ENCODE measurements at places on chromosomes 3 and 15.

- DNase-seq, result no peak
Observed at GRCh38 chr3:158896729-158897128, 94.9 kb downstream of the MFSD1 start.

DNA sequence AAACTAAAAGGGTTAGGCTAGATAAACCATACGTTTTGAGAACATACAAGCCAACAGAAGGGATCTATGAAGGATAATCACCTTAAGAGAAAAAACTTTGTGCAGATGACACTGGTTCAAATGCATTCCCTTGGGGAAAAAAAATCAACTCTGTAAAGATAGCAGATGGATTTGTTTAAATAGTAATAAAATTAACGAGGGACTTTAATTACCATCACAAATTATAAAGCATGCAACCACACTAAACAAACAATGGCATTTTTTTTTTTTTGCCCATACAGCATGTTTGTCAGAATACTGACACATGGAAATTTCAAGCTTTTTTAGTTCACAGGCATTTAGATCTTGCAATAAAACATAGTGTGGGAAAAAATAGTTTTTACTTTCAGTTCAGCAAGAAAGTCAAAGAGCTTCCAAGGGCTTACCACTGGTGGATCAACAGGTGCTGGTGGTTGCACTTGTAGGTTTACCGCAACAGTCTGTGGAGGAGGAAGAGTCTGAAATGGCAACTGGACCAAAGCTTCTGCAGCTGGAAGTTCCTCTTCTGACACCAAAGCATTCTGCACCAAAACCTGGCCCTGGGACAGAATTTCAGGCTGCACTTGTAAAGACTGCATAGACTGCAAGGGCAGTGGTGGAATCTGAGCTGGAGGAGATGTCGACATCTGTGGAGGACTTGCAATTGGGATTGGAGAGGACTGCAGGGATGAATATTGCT is 53.1 kb downstream of the PHC3 start:
- DNase-seq, result no peak

GRCh38 chr3:175857666-175858270 is 998.6 kb downstream of the NAALADL2 start:
- no peak for DNase-seq

- DNase-seq, result peak; percentile 77
Observed at GRCh38 chr15:75202251-75203016, 752 bp downstream of the C15orf39 start.

- DNase-seq, result no peak
Observed at GRCh38 chr15:75140080-75140879, 61.4 kb upstream of the C15orf39 start.

DNA sequence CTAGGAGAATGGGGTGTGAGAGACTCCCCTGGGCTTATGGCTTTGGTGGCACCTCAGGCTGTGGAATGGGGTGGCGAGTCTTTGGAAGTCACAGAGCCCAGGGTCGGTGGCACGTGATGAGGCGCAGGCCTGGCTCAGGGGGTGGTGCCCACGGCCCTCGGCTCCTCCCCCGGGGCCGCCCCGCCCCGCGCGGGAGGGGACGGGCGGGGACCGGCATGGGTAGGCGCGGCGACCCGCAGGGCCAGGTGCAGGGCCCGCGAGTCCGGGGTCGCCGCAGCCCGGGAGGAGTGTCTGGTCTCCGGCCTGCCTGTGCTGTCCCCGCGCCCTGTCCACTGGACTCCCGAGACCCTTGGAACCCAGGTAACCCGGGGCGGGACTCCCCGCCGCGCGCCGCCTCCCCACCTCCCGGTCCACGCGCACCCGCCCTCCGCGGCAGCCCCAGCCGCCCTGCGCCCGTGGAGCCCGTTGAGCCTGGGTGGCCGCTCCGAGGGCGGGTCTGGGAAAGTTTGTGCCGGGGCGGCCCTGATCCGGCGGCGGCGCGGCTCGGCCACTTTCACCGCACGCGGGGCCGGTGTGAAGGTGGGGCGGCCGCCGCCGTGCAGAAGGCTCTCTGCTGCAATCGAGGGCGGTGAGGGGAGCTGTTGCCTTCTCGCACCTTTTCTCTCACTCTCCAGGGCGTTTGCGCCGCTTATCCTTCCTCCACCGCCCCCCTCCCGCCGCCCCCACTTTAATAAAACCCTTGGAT is at the start of gene PAQR5:
Gene PAQR5 (plus strand): TSS at position 216 of the 745 bp plus-strand sequence. CDS start 61,169 bp downstream, outside the sequence.
- DNase-seq, result no peak

DNA sequence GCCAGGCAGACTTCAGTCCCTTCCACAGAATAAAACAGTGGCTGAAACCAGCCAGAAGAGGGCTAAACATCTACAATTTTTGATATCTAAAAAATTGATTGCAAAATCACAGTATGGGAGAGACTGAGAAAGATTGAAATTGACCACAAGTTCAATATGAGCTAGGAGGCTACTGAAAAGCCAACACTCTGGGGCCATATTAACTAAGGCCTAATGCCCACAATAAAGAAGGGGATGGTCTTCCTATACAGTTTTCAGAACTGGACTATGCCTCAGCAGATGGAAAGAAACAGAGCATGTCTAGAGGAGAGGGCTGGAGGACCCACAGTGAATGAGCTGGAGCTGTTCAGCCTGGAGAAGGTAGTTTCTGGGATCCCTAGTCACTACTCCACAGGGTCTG is 53.2 kb downstream of the WNT7A start:
- DNase-seq, result no peak

DNA sequence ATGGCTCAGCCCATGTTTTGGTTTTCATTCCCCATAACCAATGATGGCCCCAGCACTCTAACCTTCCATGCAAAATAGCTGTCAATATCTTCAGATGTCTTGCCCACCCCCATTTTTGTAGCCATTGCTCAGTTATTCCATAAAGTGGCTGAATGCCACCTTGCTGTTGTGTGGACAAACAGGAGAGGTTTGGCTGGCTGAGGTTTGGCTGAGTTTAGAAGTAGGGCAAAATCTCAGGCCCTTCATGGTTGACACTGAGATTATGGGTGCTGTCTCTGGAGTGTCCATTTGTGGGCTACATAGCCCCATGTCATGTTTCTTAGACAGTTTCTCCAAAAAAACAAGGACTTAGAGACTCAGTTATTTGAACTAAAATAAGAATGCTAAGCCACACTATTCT is 96.9 kb downstream of the TCF12 start:
- DNase-seq, result no peak

- no peak for DNase-seq
Observed at GRCh38 chr15:45376300-45376928, 1.9 kb downstream of the GATM start.

DNA sequence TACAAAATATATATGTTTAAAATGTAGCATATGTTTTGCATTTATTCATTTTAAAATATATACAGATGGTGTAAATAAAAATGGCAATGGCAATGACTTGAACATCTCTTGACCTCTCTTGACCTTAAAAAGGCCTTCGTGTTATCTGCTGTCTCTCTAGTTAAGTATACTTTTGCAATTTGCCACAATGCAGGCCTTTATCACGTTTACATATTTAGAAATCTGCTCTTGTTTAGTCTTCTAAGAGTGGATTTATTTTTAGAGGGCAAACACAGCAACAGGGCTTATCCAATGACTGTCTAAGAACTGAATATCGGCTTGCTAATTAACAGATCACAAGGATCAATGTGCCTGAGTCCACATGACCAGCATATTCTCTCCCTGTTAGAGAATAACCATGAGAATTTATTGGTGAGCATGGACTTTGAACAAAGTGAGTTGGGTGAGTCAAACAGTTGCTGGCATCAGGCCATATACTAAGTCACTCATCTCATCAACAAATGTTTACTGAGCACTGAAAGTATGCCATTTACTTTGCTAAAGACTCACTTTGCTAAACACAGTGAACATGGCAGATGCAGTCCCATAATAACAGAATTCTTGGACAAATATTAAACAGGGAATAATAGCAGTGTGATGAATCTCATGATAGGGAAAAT is 48.2 kb downstream of the MDFIC2 start:
- no peak for DNase-seq

GRCh38 chr3:126937533-126937932 is 45.4 kb upstream of the PLXNA1 start:
- DNase-seq, result no peak

GRCh38 chr15:101625184-101625583 is 27.0 kb downstream of the TM2D3 start:
- DNase-seq, result no peak

- DNase-seq, result no peak
Observed at GRCh38 chr15:88970232-88970631, 57.1 kb upstream of the MFGE8 start.

DNA sequence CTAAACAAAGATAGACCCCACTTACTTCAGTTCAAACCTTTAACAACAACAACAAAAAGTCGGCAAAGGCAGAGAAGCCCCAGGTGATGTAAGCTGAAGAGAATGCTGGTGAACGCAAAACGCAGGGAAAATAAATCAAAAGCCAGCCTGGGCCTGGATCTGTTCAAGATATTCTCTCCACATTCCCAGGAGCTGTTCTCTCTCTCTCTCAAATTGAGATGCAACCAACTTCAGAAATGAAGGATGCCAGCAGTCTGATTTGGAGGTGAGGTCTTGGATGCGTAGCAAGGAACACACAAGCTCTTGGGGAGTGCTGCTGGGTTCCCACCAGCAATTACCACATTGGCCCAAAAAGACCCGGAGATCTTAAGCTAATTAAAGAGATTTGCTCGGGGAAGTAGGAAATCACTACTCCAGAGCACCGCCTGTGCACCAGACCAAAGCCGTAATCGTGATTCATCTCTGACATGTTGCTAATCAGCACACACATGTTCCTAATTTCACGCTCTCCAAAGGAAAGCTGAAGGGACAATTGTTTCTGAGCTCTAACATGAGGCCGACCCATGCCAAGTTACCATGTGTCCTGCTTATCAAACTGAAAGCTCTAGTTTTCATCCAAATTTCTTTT is 37.1 kb downstream of the IL17RD start:
- DNase-seq, result no peak

GRCh38 chr15:89052474-89052873 is 35.8 kb upstream of the ABHD2 start:
- no peak for DNase-seq

DNA sequence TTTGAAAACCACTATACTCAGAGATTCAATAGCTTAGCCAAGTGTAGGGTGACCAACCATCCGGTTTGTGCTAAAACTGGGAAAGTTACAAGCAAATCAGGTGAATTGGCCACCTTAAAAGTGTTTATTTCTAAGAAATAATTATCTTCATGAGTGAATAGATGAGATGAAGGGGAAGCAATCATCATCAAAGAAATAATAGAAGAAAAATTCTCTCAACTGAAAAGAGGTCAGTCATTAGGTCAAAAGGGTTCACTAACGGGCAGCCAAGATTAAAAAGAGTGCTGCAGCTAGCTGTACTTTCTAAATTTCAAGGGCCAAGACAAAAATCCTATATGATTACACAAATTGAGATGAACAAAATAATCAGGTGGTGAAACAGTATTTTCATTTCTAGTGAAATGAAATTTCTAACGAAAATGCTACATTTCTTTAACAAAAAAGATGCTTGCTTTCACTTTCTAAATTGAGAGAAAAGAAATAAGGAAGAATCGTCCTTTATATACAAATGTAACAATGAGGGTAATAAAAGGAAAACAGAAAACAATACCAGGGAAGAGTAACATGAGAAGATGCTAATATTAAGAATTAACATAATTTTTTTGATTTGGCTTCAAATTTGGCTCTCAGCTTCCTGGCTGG is 34.7 kb upstream of the TSC22D2 start:
- no peak for DNase-seq

DNA sequence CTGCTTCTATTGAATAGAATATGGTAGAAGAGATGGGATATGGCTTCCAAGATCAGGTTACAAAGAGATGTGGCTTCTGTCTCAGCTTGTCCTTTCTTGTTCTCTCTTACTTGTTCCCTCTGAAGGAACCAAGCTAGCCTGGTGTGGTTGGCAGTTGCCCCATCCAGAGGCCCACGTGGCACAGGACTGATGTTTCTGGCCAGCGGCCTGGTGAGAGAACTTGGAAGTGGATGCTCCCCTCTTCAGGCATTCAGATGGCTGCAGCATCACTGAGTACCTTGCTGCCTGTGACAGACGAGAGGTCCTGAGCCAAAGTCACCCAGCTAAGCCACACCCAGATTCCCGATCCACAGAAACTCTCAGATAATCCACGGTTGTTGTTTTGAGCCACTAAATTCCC is 183.6 kb downstream of the NSMCE3 start:
- no peak for DNase-seq

DNA sequence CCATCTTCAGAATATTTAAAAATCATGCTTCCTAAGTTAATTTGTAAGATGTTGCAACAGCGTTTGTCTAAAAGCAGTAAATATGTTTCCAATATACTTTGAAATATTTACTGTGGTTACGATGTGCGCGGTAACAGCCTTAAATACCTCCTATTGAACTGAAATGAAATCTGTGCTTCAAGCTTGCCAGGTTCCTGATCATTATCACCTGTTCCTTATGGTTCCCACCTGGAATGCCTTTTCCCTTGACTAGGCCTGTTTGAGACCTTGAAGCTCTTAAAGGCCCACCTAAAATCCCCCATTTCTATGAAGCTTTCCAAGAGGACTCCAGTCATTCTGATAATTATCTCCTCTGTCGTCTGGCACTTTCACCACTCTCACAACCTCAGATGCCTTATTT is 146.7 kb downstream of the NAALADL2 start:
- no peak for DNase-seq

GRCh38 chr15:33968224-33968623 is at the start of gene CHRM5:
Gene CHRM5, plus strand, starts transcription at chr15:33968497. Its CDS starts 94,221 bp downstream, at chr15:34062718.
- no peak for DNase-seq

DNA sequence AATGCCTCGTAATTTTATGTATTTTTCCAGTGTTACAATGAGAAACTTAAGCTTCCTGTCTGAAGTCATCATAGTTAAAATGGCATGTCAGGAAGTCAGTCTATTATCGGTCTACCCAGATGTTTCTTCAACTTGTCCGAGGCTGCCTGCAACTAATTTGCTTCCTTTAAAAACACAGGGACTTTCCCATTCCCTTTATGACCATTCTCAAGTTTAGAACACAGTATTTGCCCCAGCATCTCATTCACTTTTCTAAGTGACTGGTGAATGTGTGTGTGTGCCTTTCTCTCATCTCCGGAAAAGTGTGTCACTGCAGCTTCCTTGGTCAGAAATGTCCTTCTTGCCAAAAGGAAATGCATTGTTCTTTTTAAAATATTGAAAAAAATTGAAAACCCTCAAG is 466.6 kb downstream of the RAP2B start:
- no peak for DNase-seq

All from activated CD4-positive, alpha-beta T cell treated with anti-CD3 and anti-CD28 coated beads, Interleukin-2, amount 50 U/mL, for 4 hours (primary cell).